Activated CD4-positive, alpha-beta T cell treated with anti-CD3 and anti-CD28 coated beads for 48 hours (primary cell): ENCODE measurements at places on chromosomes 1 and 21.

- DNase-seq = no peak
Measured at GRCh38 chr1:165734906-165735305, 33.8 kb downstream of the TMCO1 start.

DNA sequence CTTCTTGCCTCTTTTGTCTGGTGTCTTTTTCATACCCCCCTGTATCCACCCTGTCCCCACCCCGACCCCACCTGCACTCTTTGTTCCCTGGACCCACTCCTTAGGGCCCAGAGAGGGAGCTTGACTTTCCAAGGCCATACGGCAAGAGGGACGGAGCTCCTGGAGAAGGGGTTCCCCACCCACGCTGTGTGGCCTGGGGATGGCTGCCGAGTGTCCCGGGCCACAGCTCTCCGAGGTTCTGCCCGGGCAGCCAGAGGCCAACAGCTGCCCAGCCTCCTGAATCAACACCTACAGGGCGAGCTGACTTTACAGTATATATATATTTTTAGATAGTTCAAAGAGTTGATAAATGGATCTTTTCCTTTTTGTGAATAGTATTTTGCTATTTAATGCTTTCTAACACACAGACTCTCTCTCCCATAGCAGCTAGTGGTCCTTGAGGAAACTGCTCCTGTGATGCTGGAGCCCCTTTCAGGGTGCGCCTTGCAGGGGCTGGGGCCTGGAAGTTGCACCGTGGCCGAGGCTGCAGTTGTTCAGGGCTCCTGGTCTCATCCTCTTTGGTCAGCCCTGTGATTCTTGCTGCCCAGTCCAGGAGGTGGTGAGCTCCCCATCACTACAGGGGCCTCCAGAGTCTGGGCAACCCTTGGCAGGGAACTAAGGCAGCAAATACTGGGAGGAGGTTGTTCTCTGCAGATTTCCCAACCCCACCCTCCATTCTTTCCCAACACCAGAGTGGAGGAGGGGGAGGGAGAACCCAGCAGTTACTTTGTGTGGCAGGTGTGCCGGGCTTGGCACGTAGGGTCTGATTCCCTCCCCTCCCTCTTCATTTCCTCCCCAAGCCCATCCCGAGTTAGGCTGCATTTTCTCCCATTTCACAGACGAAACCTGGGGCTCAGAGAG is 321.6 kb downstream of the PTPRU start:
- DNase-seq = no peak

GRCh38 chr1:87905651-87906050 is 577.0 kb downstream of the LMO4 start:
- DNase-seq = no peak

DNA sequence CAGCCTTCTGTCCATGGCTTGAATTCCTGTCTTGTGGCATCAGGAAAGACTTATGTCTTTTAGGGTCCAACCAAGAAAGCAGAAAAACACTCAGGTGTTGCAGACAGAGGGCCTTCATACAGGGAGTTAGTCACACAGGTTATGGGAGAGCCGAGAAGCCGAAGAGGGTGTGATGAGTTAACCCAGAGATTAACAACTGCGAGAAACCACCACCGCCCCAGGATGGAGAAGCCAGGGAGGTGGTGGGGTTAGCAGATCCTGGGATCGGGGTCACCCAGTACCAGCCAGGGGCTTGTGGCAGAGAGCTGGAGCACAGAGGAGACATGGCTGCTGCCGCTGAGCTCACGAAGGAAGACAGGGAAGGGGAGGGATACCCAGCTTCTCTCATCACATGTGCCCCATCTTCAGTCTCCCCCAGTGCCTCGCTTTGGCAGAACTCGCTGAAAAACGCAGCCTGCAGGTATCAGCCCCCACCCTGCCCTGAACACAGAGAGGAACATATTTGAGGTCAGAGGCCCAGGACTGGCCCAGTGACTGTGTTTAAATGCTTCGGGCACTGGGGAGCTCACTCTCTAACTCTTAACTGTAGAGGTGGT is 58.7 kb downstream of the RUNX3 start:
- DNase-seq = no peak

- DNase-seq = no peak
Measured at GRCh38 chr1:70504821-70505193, 93.7 kb downstream of the CTH start.

DNA sequence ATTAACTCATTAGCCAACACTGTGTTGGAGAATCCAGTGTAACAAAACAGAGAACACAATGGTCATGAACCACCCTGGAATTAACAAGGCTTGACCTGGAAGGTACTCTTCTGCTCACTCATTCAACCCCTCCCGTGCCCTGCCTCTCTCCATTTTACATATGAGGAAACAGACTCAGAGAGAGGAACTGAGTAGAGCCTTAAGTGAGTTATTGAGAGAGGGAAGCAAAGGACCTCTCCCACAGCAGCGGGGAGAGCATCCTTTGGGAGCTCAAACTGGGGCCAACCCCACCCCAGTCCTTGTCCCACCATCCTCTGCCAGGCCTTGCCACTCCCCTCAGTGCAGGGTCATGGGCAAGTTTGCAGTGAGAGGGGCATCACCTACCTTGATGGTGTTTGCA is 1.4 kb downstream of the S100A12 start:
- DNase-seq = no peak

GRCh38 chr1:15187175-15188129 is 33.9 kb downstream of the TMEM51 start:
- DNase-seq = no peak

DNA sequence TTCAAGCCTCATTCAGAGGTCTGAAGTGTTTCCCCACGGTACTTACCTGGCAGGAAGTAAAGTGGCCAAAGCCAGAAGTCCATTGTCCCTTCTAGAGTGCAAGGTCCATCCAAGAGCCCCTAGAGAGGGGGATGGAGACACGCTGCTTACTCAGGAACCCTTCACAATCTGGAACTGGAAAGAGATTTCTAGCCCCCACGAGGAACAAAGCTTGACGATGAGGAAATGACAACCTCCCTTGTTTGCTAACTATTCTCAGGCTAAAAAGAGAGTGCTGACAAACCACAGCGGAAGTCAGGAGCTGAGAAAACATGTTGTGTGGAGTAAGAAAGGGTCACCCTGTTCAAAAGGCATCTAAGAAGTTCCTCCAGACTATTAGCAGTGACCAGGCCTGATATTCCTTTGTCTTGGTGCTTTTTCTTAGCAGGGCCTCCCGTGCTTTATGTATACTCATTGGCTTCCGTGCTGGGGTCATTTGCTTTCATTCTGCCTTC is at the start of gene FCMR:
FCMR (minus strand) TSS at position 170 of the 494 bp plus-strand sequence; CDS start at position 83, 87 bp downstream.
- peak; percentile 41 for DNase-seq

GRCh38 chr1:110872366-110872744 is 593 bp upstream of the CD53 start:
- DNase-seq = no peak

GRCh38 chr1:169707912-169708604 is 3.4 kb downstream of the SELL start:
- no peak for DNase-seq
